ENCODE measurements at places on chromosomes 5 and 9.

DNA sequence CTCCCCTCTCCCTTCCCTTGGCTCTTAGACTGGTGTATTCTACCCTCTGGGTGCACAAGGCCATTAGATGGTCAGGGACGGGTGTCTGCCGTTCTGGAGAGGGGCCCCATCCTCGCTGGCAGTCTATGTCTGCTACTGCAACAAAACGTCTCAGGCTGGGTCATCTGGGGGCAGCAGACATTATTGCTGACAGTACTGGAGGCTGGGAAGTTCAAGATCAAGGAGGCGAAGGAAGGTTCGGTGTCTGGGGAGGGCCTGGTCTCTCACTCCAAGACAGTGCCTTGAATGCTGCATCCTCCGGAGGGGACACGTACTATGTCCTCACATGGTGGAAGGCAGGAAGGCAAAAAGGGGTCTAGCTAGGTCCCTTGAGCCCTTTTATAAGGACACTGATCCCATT is 93.4 kb upstream of the COL5A1 start:
- DNase-seq, result no peak

- DNase-seq, result peak; percentile 53
Observed at GRCh38 chr9:94554439-94555331, at the start of gene PCAT7. Gene PCAT7 (plus strand): TSS chr9:94555083.

DNA sequence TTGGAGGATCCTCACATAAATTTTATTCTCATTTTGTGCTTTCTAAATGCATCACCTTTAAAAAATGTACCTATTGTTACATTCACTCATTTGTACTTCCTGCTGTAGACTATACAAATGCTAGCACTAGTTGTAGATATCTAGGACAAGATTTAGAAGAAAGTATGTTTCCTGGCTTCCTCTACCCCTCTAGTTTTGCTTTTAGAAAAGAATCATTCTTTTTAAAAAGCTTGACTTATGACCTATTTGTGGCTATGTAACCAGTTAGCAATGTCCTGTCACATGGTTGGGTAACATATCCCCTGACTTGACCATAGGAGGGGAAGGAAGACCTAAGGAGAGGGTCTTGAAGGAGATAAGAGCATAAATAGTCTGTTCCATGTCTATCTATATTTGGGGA is 13.3 kb downstream of the CAMK4 start:
- no peak for DNase-seq

DNA sequence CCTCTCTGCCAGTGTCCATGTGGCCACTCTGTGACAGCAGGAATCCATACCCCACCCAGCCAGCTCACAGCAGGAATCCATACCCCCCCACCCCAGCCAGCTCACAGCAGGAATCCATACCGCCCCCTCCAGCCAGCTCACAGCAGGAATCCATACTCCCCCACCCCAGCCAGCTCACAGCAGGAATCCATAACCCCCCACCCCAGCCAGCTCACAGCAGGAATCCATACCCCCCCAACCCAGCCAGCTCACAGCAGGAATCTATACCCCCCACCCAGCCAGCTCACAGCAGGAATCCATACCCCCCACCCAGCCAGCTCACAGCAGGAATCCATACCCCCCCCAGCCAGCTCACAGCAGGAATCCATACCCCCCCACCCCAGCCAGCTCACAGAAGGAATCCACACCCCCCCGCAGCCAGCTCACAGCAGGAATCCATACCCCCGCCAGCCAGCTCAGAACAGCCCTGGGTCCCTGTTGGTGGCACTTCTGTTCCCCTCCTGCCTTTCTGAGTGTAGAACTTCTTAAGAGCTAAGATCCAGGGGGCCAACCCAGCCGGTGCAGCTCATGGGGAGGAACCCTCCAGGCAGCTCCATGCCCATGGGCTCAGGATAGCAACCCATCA is 8.4 kb upstream of the RXRA start:
- DNase-seq, result no peak

DNA sequence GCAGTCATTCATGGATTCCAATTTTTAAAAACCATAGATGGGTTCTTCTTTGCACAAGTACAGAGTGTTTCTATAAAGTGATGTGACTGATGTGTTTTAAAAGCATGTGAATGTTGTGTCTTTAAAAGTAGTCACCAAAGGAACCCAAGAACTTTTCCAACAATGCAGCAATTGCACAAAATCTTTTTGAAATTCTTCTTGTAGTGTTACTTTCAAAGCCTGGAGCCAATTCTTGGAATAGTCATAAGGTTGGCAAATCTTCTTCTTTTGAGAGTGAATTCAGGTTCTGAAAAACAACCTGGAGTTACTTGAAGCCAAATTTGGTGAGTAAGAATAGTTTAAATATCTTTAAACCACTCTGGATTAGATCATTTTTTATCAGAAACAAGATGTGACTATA is 10.5 kb downstream of the GRAMD2B start:
- no peak for DNase-seq

GRCh38 chr9:2209400-2209799 is 194.3 kb downstream of the SMARCA2 start:
- no peak for DNase-seq

- DNase-seq, result no peak
Observed at GRCh38 chr5:6827526-6828219, 114.4 kb downstream of the TENT4A start.

GRCh38 chr9:136244969-136245218 is 718 bp downstream of the QSOX2 start:
- DNase-seq, result no peak

DNA sequence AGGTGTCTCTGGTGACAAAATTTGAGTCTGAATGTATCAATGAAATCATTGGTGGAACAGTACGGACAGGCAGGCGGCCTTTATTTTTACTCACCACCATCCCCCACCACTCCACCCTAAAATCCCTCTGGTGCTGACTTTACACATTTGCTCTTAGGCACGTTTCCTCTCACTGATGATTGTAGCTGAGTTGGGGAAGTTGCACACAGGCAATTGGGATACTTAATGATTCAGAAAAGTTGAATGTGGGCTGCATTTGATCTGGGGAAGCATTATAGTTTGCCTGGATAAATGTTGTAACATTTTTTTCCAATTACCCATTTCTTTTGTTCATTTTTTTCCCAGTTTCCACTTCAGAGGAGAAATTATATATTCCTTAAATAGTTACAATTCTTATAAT is 658.4 kb downstream of the TLR4 start:
- no peak for DNase-seq

GRCh38 chr9:2657427-2657826 is 35.8 kb downstream of the VLDLR start:
- no peak for DNase-seq

- DNase-seq, result no peak
Observed at GRCh38 chr5:33444542-33444941, 3.8 kb downstream of the TARS1 start.

DNA sequence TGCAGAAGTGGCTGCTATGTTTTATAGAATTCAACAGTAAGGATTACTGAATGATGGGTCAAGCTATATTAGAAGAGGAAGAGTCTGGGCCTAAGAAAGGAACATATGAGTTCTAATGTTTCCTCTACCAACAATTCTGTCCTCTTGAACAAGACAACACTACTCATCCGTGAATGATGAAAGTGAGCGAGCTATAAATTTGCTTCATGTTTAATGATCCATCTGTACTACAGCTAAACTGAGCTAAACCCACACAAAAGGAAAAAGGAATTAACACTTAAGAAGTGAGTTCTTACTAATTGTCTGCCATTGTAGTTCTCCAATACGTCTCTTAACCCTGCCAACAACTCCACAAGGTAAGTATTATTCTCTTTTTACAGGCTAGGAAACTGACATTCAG is 204.4 kb downstream of the GLIS3 start:
- no peak for DNase-seq

- DNase-seq, result no peak
Observed at GRCh38 chr5:41410307-41410706, 100.1 kb downstream of the PLCXD3 start.

DNA sequence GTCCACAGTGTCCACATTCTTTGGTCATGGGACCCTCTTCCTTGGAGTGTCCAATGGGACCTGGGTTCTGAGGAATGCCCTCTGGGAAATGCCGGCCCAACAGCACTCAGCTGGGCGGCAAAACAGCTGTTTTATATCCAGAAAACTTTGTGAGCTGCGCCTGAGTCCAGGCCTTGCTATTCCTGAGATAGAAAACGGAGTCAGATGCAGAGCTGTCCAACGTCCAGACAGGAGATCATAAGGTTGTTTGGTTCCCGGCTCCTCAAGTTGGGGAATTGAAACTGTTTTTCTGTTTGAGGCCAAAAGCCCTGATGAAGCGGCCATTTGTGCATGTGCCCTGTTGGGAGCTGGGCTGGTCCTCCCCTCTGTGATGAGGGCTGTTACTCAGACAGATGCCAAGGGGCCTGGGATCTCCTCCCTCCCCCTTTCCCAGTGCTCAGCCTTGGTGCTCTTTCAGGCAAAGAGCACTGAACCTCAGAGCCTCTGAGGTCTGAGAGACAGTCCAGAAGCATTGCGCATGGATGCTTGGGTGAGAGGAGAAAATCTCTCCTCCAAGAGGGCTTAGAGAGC is 66.6 kb upstream of the GARNL3 start:
- DNase-seq, result no peak

GRCh38 chr5:134568337-134568700 is 42.8 kb downstream of the JADE2 start:
- DNase-seq, result no peak

DNA sequence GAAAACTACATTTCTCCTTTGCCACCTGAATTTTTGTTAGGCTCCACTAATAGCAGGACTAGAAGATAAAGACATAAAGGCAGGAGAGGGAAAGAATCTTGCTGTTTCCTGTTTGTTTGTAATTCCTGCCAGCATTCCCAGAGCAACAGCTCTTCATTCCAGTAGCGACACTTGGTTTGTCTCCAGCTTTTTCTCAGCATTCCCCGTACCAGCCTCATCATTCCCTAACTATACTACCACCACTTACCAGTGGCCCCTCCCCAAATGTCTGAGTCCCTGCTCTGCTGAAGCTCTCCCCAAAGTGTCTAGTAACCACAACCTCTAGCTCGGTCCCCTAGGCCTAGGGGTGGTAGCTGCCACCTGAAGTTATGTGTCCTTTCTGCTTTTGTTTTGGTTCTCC is 18.6 kb downstream of the CETN3 start:
- DNase-seq, result no peak

DNA sequence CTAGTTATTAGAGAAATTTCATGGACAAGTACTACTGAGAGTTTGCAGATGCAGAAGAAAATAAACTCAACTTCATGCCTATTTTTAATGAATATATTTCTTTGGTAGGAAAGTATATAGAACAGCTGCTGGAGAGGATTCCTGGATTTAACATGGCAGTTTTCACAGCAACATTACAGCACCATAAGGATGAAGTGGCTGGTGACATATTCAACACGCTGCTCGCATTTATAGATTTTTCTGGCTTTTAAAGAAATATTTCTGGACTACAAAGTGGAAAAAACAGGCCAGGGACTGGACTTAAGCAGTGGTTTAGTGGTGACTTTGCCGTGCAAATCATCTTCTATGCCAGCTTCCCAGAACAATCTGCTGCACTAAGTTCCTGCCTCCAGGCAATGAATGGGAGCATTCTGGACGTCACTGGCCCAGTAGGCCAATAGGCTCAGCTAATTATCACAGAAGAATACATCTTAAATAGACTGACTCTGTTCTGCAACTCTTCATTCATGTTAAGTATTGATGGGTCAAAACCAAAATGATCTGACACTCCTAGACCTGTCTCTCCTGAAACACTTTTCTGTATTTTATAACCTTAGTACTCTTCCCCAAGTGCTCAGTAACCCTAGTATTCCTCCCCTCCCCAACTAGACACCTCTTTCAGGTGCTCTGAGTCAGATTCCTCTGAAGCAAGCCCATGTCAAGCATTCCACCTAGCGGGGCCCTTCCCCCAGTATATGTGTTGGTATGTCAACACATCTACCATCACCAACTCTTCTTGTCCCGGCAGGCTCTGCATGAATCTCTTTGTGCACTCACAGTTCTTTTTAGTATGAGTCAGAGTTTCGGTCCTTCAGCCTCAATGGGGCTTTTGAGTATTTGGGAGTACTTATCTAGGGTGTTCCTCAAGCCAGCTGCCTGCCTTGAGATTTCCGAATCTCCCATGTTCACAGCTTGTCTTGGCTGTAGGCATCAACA is 625.5 kb downstream of the CHSY3 start:
- DNase-seq, result no peak

- no peak for DNase-seq
Observed at GRCh38 chr5:66742083-66742895, 146.1 kb downstream of the MAST4 start.

- no peak for DNase-seq
Observed at GRCh38 chr5:465591-466403, 22.8 kb downstream of the EXOC3 start.

DNA sequence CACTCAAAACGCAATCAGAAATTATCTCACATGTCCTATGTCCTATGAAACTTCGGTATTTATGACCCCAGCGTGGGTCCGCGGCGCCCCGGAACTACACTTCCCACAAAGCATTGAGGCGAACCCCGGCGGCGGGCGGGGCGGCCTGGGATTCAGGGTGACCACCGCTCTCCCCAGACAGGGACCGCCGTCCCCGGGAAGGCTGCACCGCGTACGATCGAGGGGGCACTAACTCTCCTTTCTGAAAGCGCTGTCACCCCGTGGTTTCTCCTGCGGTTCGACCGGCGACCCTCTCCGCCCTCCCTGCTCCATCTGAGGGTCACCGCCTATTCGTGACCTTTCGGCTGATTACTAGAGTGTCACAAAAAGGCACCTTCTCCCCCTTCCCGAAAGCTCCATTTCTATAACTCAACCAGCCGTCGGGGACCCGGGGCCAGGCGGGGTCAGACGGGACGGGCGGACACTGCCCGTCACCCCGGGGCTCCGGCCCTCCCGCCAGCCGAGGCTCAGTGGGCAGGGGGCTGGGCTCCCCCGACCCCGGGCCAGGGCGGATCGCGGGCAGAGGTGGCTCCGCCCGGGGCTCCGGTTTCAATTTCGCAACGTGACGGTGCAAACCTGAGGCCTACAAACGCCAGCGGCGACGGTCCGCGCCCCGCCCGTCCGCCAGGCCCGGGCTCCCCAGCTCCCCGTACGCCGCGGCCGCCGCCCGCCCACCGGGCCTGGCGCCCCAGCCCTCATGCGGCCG is 1.3 kb downstream of the ECPAS start:
- peak; percentile 86 for DNase-seq

GRCh38 chr5:53017383-53017782 is 28.2 kb downstream of the ITGA2 start:
- no peak for DNase-seq

GRCh38 chr5:94545870-94546625 is 72.4 kb downstream of the KIAA0825 start:
- DNase-seq, result no peak

GRCh38 chr9:35618325-35618727 is at the start of gene CD72:
Gene CD72 (minus strand): TSS chr9:35618413. CDS start chr9:35618303, 110 bp downstream.
- DNase-seq, result no peak

- DNase-seq, result no peak
Observed at GRCh38 chr5:17735761-17736160, 101.5 kb downstream of the TAF11L14 start.

DNA sequence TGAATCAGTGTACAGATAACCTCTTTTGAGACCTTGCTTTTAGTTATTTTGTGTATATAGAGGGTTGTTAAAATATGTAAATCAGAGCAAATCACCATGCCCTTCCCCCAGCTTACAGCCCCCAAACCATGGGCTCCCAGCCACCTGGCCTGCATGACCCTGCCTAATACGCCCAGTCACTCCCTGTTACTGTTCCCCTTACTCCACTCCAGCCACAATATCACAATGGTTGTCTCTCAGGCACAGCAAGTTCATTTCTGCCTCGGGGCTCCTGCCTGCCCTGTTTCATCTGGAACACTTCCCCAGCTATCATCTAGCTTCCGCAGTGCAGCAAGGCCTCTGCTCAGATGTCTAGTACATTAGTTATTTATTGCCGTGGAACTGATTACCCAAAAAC is 5.0 kb upstream of the CARD19 start:
- no peak for DNase-seq
